PC-3 (cell line): ENCODE measurements at places on chromosomes 1 and 21. TPM values are rescaled to one million over a fixed set of nuclear protein-coding genes. Genes with fewer than 3 reads are reported as not detected.

MYBPH gene
- not detected in 2 replicates for total RNA-seq

DNA sequence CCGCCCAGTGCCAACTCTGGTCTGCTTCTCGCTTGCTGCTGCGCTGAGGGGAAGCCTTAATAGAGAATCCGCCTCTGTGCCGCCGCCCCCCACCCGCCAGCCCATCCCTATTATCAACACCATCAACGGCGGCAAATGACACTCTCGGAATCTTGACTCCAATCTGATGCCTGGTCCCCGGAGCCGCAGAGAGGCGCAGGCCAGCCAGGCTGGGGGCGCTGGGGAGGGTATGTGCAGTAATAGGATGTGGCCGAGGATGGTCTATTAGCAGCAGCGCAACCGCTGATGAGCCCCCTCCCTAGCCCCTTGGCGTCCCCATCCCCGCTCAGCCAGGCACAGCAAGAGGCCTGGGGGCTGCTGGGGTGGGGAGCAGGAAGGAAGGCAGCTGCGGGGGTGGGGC lies 15.1 kb upstream of the DMBX1 start:
- no peak overlapping the region for H3K4me3 ChIP-seq
- no peak overlapping the region for H3K27ac ChIP-seq
- DNase-seq = no peak

GRCh38 chr1:29688471-29689365 lies 452.4 kb downstream of the PTPRU start:
- no peaks in the 10 kb centered on the region for H3K36me3 ChIP-seq
- H3K4me3 ChIP-seq = peak overlapping the region; percentile 26; the same call in 1 of the 2 replicates
- peaks cover 24% of the 10 kb centered on the region for H3K4me1 ChIP-seq
- peak overlapping the region; percentile 35 for H3K27ac ChIP-seq
- peak; percentile 58 for DNase-seq

DNA sequence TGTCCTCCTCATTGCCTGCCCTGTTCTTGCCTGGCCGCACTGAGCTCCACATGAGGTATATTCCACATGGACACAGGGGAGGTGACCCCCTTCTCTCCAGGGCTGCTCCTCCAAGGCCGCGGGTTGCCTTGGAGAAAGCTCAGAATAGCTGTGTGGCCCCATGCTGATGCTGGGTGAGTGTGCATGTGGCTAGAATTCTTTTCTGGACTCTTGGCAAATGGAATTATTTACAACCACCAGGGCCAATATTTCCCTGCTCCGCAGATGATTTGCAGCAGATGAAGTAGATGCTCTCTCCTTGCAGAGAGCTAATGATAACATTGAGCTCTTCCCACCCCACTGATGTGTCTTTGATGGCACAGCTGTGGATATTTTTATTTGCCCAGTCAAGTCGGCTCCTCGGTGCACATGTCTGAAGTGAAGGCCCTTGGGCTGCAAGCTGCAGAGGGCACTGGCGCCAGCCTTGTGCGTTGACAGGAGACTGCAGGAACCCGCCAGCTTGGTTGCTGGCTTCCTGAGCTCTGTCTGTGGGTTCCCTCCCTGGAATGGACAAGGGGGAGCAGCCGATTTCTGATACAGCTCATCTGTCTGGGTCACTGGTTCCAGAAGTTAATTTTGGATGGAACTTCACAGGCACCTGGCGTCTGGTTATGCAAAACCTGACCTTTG lies 404.7 kb upstream of the VAMP3 start:
- H3K27ac ChIP-seq = no peak overlapping the region
- no peak for DNase-seq
- no peaks in the 10 kb centered on the region for H3K36me3 ChIP-seq
- peaks cover 61% of the 10 kb centered on the region for H3K27me3 ChIP-seq
- no peak overlapping the region for H3K4me3 ChIP-seq
